Kidney capillary endothelial cell (primary cell): ENCODE measurements at places on chromosomes 2 and 18.

- DNase-seq, result no peak
These were observed 85.6 kb upstream of the SPTBN1 start for GRCh38 chr2:54370405-54371104.

- peak; percentile 81 for DNase-seq
These were observed 120.8 kb downstream of the GAREM1 start for GRCh38 chr18:32349728-32350395.

DNA sequence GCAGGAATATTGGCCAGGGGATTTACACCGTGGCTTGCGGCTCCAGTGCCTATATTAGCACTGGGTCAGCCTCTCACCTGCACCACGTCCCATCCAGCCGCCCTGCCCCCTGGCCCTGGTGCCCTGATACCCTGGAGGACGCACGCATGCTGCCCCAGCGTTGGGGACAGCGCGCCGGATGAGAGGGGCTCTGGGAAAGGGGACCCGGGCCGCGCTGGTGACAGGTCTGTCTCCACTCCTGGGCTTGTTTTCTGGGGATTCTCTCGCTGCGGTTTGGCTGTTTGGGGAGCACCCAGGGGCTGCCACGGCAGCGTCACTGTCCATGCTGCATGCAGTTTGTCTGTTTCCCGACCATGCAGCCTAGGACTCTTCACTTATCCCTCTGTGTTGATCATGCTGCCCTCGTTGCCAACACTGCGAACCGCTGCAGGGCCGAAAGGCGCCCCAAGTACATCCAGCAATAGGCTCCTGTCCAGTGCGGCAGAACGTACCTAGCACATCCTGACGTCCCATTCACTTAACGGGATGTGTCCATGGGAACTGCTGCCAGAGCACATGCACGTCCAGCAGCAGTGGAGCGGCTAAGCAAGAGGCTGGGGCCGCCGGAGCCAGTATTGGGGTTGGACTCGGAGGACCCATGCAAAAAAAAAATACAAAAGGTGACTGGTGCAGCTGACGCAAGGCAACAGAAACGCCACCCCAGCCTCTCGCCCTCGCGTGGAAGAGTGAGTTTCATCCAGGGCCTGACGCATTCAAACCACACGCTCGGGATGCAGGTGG lies 115.5 kb upstream of the PXDN start:
- DNase-seq, result no peak

DNA sequence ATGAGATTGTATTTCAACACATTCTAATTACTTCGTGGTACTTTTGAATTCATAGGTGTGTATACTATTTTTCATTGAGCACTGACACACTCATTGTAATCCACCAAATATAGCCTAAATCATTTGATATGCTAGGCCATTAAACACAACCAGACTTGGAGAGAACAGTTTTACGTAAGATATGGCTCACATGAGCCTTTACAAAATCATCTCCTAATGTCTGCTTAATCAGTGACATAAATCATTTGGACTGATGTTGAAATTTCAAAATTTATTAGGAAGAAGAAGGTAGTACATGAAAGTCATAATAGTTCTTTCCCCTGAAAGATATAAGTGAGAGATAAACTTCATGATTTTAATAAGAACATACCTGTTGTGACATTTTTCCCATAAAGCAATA lies 550.2 kb upstream of the LINC00305 start:
- DNase-seq, result no peak

GRCh38 chr2:101223814-101224231 lies 28.9 kb upstream of the CNOT11 start:
- no peak for DNase-seq

GRCh38 chr2:85537600-85538506 lies 1.1 kb upstream of the MAT2A start:
- DNase-seq, result no peak

- DNase-seq, result no peak
These were observed 30.6 kb upstream of the CREB1 start for GRCh38 chr2:207499114-207499513.

DNA sequence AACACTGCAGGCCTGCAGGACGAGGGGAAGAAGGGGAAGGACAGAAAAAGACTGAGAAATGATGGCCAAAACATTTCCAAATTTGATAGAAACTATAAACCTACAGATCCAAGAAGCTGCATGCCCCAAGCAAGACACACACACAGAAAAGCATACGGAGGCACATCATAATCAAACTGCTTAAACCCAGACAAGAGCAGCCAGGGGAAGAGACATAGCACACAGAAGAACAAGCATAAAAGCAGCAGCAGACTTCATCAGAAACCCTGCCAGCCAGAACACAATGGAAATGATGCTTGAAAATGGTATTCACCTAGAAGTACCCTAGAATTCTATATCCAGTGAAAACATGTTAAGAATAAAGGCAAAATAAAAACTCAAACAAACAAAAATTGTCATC lies 57.2 kb upstream of the RNU4ATAC start:
- no peak for DNase-seq

DNA sequence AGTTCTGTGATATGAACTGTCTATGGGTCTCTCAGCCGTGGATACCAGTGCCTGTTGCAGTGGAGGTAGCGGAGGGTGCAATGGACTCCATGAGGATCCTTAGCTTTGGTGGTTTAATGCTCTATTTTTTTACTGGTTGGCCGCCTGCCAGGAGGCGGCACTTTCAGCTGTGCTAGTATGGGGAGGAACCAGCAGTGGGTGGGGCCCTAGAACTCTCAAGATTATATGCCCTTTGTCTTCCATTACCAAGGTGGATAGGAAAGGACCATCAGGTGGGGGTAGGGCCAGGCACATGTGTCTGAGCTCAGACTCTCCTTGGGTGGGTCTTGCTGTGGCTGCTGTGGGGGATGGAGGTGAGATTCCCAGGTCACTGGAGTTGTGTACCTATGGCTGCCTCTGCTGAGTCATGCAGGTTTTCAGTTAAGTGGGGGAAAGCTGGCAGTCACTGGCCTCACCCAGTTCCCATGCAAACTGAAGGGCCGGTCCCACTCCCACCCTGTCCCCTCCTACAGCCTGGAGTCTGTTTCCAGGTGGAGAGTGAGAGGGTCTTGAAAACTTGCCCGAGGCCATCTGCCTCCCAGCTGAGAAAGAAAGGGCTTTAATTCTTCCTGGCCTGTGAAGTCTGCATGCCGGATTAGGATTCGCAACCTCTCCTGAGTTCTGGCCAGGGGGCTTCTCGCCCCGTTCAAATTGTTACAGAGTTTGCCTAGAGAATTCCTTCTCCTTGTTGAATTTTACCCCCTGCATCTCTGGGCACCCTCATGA lies 14.5 kb downstream of the KCNS3 start:
- no peak for DNase-seq

DNA sequence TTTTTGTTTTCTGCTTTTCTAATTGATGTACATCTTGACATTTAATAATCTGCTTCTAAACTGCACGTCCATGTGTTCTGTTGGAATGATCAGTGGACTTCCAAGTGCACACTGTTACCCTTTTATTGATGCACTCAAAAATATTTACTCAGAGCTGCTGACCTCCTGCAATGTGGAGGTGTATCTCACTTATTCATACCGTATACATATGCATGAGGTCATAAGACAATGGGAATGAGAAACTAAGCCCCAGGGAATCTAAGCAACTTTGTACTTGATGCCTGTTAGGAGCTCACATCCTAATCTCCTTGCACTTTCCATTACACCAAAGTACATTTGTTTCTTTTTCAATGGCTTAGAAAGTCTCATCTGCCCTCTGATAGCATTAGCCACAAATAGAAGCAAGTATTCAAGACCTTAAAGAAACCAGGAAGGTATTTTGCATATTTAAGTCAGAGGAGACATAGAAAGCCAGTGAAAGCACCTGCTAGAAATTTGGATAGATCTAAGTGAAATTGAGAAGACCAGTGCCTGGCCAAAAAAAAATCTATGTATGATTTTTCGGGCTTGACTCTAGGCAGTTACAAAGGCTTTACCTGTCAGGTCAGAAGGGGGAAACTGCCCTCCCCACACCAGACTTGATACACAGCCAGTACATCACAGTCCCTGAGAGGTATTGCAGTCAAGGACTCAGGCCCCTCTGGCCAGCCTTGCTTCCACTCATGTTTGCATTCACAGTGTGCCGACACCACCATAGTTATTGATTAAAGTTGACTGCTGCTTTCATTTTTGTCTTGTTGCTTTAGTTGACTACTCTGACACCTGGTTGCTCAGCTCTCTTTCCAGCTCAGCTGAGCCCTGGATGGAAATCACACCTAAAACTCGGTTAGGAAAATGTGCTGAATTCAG lies 391.7 kb upstream of the CYRIA start:
- no peak for DNase-seq

- no peak for DNase-seq
These were observed 8.2 kb downstream of the TEKT4 start for GRCh38 chr2:94879314-94879981.

DNA sequence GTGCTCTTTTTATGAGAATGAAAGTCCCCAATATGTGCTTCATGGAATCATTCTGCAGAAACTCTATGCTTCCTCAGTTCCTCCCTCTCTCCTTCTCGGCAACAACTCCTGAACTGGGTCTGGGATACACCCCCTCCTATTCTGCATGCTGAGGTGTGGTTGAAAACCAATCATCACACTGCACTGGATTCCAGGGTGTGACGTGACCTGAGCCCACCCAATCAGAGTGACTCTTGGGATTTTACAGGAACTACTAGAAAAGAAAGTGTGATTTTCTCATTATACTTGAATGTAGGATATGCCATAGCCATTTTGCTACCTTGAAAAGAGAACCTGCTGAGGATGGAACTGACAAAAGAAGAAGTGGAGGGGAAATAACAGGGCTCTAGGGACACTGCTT lies 36.3 kb downstream of the ACVR1 start:
- DNase-seq, result no peak

- no peak for DNase-seq
These were observed 32.6 kb upstream of the AAK1 start for GRCh38 chr2:69676146-69676545.

GRCh38 chr2:161031511-161031910 lies 128.7 kb upstream of the TANK start:
- DNase-seq, result no peak

DNA sequence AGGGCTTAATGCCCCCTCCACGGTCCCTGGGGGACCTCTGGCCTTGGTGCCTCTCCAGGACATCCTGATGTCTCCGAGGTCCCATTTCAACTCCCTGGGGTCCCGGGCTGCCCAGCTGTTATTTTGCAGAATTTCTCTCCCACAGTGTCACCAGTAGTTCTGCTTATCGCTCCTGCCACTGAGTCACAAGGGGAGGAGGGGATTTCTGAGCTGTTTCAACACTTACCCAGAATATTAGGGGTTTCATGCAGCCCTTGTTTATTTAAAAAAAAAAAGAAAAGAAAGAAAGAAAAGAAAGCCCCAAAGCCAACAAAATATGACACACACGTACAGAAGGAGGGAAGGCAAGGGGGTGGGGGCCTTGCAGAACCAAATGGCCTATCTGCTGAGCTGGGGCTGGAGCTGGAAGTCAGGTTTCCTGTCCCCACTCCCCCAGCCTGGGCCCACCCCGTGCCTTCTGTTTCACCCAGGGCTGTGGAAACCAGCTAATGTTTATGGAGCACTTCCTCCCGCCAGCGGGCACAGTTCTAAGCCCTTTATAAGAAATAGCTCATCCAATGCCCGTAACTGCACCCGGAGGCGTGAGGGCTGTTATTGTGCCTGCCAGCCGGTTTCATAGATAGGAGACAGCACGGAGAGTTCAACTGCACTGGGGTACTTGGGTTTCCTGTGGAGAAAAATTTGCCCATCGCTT lies 8.4 kb upstream of the ARID5A start:
- no peak for DNase-seq

DNA sequence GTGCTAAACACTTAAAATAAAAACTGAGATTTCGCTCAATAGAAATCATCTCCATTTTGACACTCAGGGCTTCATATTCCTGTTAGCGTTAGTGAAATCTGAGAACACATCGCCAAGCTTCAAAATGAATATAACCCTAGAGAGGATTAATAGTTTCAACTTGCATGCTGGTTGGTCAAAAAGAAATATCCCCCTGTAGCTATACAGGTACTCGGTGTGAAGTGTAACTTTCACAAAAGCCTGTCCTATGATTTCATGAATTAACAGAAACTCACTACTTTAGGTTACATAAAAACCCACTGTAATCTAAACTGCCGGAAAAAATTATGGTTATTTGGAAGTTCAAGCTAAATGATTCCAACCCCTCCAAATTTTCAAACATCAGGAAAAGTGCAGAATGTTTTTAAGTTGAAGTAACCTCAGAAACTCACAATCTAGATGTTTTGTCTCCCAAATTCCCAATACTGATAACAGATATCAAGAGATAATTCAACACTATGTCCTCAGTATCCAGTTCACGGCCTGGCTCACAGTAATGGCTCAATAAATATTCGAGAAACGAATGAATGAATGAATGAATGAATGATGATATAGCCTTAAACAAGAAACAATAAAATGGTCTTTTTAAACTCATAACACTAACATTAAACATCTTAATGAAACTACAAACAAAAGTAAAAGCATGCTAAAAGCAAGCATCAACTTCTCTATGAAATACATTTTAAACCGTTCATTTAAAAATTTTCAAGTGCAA lies 2.5 kb downstream of the TLK1 start:
- no peak for DNase-seq

GRCh38 chr2:118294063-118294462 lies 205.8 kb downstream of the INSIG2 start:
- DNase-seq, result no peak

DNA sequence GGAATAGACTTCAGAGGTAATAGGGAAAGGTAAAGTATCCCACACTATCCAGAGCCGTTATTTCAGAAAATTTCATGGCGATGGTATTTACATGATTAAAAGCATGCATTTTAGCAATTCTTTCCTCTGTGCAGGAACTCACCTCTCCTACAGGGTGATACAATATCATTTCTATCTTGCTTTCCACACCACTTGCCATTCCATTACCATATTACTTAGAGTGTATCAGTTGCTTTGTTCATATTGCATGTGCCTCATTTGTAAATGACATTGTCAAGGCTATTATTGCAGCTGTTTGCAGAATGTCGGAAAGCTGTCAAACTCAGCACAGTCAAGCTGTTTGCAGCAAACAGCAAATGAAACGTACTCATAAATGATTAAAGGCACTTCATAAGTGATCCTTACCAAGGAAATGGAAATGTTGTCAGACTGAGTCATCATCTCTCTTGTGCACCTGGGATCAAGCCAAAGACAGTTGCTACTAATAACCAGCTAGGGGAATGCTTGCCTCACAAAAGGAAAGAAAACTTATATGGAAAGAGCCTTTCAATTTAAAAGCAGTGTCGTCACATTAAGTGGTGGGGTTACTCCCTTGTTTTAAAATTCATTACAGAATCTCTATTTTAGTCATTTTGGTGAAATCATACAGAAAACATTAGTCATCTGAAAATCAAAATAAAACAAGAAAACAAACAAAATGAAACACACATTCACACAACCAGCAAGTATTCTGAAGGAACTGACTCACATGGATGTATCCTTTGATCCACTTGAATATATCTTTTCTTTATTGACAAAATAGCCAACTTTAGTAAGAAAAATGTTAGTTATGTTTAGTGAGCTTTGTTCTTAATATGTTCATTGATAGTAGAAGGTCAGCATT lies 1064.1 kb upstream of the CNTNAP5 start:
- peak; percentile 83 for DNase-seq

- no peak for DNase-seq
These were observed 226.2 kb upstream of the RAB6C start for GRCh38 chr2:129753261-129753660.

GRCh38 chr2:57598551-57598950 lies 448.1 kb upstream of the VRK2 start:
- no peak for DNase-seq

- peak; percentile 94 for DNase-seq
These were observed at the start of gene MARCHF4 for GRCh38 chr2:216371721-216372702. TSS of gene MARCHF4 (minus strand) at chr2:216372483. CDS start at chr2:216370260, 2,223 bp downstream.

- peak; percentile 47 for DNase-seq
These were observed 26.0 kb downstream of the ACADL start for GRCh38 chr2:210199186-210199765.
